Fibroblast of lung (primary cell): ENCODE measurements at places on chromosomes 2 and 18. TPM values are rescaled to one million over a fixed set of nuclear protein-coding genes. Genes with fewer than 3 reads are reported as not detected.

Gene ANKRD44
- 4.9 and 7.6 TPM in 2 replicates for total RNA-seq

Gene IL1R1
- total RNA-seq = 110 and 173 TPM in 2 replicates

Gene FAM228A
- total RNA-seq = 0.51 and 0.99 TPM in 2 replicates

Gene PLB1
- total RNA-seq = 1.3 and 1.8 TPM in 2 replicates

Gene GYPC
- 135 and 244 TPM in 2 replicates for total RNA-seq

Gene RAX
- total RNA-seq = not detected in 2 replicates

Gene ASXL2
- total RNA-seq = 4.6 and 5.9 TPM in 2 replicates

Gene CD226
- total RNA-seq = 0.33 and 0.51 TPM in 2 replicates

Gene TACR1
- 0.17 TPM in 1 of 2 replicates, not detected in the other for total RNA-seq

Gene REG3G
- total RNA-seq = not detected in 2 replicates

Gene MPP4
- total RNA-seq = 0.26 and 0.50 TPM in 2 replicates

Gene TM4SF20
- total RNA-seq = not detected in 2 replicates

Gene SLC9A4
- total RNA-seq = not detected in 2 replicates

Gene SULT6B1
- not detected in 2 replicates for total RNA-seq

Gene RNF125
- 0.26 and 0.33 TPM in 2 replicates for total RNA-seq

Gene TLX2
- total RNA-seq = under 0.01 TPM in 1 of 2 replicates, not detected in the other

Gene SLC16A14
- 1.5 and 5.6 TPM in 2 replicates for total RNA-seq
